Effector memory CD8-positive, alpha-beta T cell (primary cell): ENCODE measurements at places on chromosomes 7 and 10.
A peak's percentile ranks its signal among the peaks of the same experiment; 100 is the strongest.

DNA sequence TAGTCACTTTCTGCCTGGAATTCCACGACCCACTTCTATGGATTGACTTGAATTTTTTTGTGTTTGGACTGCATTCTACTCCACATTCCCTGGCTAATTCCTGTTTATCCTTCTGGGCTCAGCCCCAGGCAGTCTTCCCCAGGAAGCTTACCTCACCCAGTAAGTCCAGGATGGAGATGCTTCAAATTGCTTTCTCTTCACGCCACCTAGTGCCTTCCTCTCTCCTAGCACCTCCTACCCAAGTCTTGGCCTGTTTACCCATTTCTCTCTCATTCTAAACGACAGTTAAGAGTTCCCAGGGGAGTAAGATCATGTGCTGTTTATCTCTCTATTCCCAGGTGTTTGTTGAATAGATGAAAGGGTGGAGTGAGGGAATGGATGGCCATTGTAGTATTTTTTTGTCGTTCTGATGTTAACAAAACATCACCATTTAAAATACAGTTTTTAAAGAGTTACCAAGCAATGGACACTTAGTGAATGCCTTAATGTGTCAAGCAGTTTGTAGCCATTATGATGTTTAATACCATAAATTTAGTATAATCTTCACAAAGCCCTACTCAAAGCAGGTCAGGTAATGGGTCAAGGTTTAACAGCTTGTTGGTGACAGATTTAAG, 45.5 kb upstream of the TARP start:
- no peak for DNase-seq

- no peak for DNase-seq
These were observed 133.8 kb upstream of the ZNF92 start for GRCh38 chr7:65239707-65240352.

- no peak for DNase-seq
These were observed 1.2 kb upstream of the MAT1A start for GRCh38 chr10:80290474-80291220.

DNA sequence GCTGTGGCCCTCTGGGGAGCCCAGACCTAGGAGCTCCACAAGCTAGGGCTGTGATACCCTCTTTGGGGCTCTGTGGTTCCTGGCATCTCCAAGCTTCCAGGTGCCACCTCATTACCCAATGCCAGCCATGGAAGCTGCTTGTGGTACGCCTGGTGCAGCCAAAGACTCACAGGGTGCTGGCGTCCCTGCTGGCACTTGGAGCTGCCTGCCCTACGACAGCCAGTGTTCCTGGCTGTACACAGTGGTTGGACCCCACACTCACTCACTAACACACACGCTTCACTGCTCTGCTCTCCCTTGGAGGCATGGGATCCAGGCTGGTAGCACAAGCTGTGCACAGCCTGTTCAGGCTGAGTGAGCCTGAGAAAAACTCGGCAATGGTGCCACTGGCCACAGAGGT, 894.1 kb upstream of the PHF14 start:
- no peak for DNase-seq

- DNase-seq, result no peak
These were observed 340.1 kb upstream of the SHH start for GRCh38 chr7:156152390-156152789.

- no peak for DNase-seq
These were observed 9.4 kb upstream of the ZWINT start for GRCh38 chr10:56370217-56371113.

DNA sequence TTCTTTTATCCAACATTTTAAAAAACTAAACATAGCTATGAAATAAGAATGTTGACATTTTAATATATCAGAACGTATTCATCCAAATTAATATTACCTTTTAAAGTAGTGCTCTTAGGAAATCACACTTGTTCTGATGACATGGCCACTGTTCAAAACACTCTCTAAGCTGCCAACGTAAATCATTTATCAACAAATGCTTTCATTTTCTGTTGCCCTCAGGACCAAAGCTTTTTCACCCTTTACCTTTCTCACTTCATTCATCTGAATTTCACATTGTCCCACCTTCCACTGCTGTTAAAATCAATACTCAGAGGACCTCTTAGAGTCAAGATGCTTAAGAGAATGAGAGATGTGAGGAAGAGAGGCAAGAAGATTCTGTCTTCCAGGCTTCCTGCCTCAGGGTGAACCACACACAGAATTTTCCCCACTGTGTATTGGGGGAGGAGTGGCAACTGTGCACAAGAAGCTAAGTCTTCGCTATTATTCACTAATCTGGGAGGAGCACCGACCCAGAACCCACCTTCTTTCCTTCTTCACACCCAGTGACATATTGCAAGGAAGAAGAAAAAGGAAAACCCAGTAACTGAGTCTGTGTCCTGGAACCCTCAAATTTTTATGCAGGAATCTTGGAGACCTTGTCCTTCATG, 21.0 kb downstream of the HIBADH start:
- no peak for DNase-seq

DNA sequence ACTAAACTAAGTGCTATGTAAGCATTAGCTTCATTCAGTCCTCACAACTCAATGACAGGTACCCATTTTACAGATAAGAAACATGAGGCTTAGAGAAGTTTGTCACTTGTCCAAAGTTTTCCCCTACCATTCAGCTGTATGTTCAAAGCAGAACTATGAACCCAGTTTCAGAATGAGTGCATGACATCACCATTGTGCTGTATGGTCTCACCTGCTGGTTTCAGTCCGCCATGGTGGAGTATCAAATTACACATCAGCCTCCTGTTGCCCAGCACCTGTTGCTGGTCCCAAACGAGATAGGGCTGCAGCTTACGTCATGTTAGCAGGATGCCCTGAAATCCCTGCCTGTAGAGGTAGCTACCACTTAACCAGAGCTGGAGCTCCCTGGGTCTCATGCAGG, 95.0 kb downstream of the DYNC1I1 start:
- no peak for DNase-seq

DNA sequence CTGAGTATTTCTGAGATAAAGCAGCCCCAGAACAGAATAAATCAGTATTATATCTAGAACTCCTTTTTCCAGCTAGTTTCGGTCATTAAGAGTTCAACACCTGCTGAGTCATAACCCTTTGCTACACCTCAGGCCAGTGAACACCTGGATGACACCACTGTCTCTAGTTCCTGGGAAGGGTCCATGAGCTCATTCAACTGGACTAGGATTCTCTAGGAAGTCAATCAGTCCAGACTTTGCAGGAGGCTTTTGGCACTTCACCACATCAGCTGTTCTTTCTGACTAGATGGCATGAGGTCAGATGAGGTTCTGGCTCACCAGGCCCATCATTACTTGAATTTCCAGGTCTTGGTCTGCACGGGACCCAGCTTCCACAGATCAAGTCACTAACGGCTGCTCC, 11.7 kb downstream of the SLC39A12 start:
- no peak for DNase-seq

DNA sequence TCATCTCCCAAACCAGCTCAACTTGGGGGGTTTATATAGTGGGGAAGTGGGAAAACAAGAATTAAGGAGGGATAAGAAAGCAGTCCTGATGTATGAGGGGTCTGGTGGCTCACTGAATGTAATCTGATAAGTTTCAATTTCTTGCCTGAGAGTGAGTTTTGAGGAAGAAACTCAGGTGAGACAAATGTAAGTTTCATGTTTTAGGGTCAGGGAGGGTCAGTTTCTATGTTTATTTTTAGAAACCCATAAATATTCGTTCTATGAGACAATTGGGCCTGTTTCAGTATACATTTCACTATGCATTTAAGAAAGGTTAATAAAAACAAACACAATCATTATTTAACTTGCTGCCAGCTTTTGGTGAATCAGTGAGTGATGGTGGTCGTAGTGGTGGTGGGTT, 128.0 kb upstream of the MBL2 start:
- no peak for DNase-seq

- no peak for DNase-seq
These were observed 614.0 kb downstream of the AUTS2 start for GRCh38 chr7:70212281-70212680.

GRCh38 chr10:132593389-132593788, 55.8 kb downstream of the INPP5A start:
- no peak for DNase-seq

- no peak for DNase-seq
These were observed 75.7 kb upstream of the SYPL1 start for GRCh38 chr7:106187613-106188350.

GRCh38 chr7:45681596-45682357, 107.6 kb downstream of the ADCY1 start:
- DNase-seq, result no peak

DNA sequence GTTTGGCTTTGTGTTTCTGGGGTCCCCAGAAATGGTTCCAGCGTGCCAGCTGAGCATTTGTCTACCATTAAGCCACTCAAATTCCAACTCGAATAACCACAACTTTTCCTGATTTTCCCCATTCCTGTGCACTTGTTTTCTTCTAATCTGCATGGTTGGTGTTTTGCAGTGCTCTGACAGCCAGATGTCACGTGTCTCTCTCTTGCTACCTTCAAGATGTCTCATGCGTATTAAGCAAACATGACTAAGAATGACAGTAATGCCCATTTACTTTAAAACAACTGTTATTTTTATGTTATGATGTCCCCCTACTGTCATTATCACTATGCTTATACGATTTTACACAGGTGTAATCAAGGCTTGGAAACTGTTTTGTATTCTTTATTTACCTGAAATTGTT, 35.2 kb upstream of the MXI1 start:
- no peak for DNase-seq

DNA sequence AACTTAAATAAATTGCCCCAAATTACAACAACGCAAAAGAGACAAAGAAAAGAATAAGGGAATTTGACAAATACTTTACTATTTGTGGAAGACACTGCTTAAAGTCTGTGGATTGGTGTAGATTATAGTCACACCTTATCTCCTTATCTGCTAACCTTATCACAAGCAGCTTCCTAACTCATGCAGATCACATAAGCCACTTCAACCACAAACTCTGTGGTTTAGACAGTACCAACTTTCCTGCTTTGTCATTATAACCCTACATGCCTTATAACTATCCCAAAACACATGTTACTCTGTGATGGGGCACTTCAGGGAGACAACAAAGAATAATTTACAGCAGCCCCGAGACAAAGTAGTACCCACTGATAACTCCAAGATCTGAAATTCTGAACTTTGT, 41.5 kb upstream of the PPP3CB start:
- DNase-seq, result no peak

DNA sequence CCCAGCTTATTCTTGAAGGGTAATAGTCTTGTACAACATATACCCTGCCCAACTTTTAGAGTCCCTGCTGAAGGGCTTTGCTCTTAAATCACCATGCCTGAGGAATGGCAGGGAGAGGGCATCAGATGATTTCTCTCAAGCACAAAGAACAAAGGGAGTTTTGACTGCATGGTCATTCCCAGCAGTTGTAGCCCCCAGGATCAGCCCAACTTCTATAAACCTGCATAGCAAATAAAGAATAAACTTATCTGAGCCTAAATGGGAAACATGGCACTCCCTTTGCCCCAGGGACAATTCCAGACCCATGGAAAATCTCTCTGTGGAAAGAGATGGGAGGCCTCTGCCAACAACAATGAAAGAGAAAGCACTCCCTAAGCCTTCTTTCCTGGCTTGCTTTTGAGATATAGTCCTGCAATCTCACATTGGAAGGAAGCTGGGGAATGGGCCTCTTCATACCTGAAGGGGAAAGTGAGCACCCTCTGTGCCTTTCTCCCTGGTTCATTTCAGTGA, 18.7 kb downstream of the CADPS2 start:
- DNase-seq, result no peak

GRCh38 chr10:121838931-121839330, 88.9 kb downstream of the ATE1 start:
- no peak for DNase-seq

DNA sequence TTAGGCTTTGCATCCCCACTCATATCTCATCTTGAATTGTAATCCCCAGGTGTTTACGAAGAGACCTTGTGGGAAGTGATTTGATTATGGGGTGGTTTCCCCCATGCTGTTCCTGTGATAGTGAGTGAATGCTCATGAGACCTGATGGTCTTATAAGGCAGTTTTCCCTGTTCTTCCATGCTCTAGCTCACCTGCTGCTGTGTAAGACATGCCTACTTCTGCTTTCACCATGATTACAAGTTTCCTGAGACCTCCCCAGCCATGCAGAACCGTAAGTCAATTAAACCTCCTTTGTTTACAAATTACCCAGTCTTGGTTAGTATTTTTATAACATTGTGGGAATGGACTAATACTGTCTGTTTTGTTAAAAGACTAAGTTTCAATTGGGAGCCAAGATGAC, 35.3 kb upstream of the ZNF92 start:
- no peak for DNase-seq

GRCh38 chr10:51255381-51255780, 181.1 kb downstream of the PRKG1 start:
- DNase-seq, result no peak

DNA sequence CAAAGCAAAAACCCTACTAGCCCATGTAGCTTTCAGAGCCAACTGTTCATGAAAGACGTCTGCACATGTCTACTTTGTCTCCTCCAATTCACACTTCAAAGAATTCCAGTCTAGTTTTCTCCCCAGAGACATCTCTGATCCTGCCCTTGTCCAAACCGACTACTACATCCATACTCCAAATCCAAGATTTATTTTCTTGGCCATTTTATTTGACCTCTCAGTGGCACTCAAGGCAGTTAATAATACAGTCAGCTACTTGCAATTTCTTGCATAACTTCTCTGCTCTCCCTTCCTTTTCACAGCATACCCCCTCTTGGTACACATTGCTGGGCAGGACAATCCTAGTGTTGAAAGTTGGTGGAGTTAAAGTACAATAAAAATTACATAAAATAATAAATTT, 170.9 kb upstream of the INHBA start:
- no peak for DNase-seq

GRCh38 chr7:136136906-136137454, 159.8 kb upstream of the MTPN start:
- DNase-seq, result no peak

DNA sequence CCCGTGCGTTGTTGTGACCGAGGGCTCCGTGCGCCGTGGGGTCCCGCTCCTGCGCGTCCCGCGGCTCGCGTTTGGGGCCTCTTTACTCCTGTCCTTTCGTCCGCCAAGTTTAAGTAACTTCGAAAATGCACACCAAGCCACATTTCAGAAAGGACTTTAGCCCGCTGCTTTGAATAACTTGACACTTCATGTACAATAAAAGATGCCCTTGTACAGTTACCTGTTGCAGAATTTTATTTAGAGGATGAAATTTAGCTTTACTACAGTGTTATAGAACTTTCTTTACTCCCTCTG, 459 bp downstream of the SUGCT start:
- DNase-seq, result no peak

DNA sequence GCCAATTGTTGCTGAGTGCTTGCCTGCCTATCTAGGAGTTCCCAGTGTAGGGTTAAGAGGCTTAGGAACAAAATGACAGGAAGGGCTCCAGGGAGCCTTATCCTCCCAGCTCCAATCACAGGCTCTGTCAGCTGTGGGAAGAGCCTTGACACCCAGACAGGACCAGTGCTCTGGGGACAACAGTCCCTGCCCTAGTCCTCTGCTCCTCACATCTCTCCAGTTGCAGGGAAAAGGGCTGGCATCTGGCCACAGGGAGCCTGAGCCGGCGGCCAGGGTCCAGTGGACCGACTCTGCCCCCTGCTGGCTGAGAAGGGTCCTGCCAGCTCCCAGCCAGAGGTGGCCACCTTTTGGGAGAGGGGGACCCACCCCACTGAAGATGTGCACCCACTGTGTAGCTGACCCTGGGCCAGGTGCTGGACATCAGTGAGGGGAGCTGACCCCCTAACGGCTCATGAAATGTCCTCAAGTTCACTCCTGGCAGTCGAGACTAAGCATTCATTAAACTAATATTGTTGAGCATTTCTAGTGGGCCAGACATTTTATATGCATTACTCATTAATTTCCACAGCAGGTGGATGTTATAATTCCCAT, 17.6 kb downstream of the DNAJB12 start:
- peak; percentile 65 for DNase-seq
